ENCODE measurements at places on chromosomes 13 and 19.

- no peak for DNase-seq
Measured at GRCh38 chr19:52584736-52585440, 14.8 kb downstream of the ZNF701 start.

DNA sequence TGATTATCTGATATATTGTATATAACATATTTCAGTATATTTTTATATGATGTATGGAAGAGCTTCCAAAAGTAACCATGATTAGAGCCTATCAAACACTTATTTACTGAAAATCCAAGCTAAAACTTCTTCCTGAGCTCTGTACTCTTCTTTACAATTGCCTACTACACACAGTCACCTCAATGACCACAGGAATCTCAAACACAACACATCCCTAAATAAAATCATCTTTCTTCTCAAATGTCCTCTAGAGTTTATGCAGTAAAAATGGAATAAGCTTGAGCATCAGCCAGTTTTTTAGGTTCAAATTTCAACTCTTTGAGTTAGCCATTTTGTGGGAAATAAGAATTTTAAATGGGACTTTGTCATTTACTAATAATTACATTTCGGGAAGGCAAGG is 102.6 kb upstream of the FNDC3A start:
- DNase-seq, result no peak

- no peak for DNase-seq
Measured at GRCh38 chr13:45206340-45206739, 5.5 kb upstream of the KCTD4 start.

DNA sequence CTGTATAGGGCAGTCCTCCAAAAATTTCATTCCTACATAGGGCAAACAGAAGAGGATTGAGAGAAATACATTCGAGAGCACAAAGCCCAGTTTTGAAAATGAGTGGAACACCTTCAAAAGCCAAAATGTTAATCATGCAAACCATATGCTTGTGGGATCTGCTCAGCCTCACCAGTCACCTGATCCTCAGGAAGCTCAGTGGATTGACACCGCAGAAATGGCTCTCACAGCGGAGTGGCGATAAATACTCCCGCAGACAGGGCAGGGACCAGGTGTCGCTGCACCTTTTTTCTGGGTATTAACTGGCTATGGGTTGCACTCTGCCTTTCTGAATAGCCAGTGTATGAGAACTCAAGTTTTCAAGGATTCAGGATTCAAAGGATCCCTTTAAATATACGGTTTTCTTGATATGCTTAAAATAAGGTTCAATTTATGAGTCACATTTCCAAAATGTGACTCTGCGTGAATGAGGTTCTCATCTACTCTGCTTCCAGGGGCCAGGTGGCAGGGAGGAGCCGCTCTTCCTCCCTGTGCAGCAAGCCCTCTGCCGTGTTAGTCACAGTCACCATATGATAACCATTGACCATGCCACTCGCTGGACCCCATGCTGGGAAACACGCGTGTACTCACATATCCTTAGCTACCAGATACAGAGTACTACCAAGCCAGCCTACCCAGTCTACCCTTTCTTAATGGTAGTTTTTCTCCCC is 18.3 kb upstream of the DHRS12 start:
- DNase-seq, result no peak

DNA sequence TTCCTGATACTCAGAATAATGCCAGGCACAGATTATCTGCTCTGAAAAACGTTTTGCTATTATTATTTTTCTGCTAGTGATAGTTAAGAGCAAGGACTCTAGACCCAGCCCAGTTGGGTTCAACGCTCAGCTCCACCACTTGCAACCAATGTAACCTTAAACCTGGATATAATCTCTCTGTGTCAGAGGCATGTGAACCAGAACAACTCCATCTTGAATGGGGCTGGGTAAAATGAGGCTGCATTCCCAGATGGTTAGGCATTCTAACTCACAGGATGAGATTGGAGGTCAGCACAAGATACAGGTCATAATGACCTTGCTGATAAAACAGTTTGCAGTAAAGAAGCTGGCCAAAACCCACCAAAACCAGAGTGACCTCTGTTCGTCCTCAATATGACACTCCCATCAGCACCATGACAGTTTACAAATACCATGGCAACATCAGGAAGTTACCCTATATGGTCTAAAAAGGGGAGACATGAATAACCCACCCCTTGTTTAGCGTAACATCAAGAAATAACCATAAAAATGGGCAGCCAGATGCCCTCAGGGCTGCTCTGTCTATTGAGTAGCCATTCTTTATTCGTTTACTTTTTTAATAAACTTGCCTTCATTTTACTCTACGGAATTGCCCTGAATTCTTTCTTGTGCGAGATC is 13.6 kb downstream of the FAM187B start:
- DNase-seq, result no peak

- no peak for DNase-seq
Measured at GRCh38 chr13:42707048-42707447, 74.3 kb upstream of the FAM216B start.

DNA sequence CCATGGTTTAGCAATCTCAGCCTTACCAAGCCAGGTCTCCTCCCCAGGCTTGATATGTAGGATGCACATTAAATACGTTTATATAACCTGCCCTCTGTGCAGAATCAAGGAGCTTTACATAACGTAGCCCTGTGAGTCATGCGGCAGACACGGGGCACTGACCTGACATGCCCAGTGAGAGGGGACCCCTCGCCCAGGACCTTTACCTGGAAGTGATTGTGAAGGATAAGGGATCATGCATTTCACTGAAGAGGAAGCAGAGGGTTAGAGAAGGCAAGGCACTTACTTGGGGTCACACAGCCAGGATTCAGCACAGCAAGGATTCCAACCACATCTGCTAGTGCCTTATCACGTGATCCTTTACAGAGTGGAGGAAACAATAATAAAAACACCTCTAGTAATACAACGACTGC is 18.9 kb upstream of the FOSB start:
- DNase-seq, result no peak
